Gastroesophageal sphincter (tissue), 4 donors: ENCODE measurements at places on chromosomes 1 and 21.

DNA sequence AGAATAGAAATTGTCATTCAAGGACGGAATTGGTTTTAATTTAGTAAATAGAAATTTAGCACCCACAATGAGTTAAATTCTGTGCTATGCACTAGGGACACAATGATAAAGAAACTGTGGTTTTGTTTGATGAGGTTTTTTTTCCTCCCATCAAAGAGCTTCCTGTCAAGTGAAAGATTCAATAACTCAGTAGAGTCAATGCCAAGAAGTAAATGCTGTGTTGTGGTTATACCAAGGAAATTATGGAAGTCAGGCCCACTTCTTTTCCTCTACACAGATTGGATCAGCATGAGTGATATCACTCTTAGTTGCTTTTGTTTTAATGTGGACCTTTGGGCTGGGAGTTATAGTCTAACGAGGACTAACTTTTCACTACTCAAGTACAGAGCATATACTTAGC is 1269.6 kb upstream of the ADGRL2 start:
- ATAC-seq, result no peak
- no peaks in the 10 kb centered on the region for H3K27me3 ChIP-seq
- H3K4me1 ChIP-seq, result no peaks in the 10 kb centered on the region
- no peak overlapping the region for H3K27ac ChIP-seq
- H3K36me3 ChIP-seq, result no peaks in the 10 kb centered on the region

DNA sequence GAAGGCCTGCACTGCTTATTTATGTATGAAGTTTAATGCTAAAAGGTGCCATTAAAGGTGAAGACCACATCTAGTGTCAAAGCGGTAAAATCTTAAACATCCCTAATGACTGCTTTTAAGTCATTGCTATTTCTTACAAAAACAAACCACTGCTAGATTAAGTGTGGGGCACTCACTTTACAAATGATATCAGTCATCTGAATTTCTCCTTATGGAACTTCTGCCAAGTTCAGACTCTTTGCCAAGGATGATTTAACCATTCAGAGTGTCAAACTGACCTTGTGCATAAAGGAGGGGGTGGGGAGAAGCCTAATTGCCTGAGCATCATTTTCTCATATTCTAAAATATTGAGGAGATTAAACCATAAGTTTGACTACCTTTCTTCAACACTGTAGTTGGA is 271.5 kb downstream of the TGFB2 start:
- H3K36me3 ChIP-seq, result no peaks in the 10 kb centered on the region
- H3K4me1 ChIP-seq, result no peaks in the 10 kb centered on the region
- H3K27ac ChIP-seq, result no peak overlapping the region
- no peak for ATAC-seq
- H3K27me3 ChIP-seq, result no peaks in the 10 kb centered on the region

- H3K27ac ChIP-seq, result no peak overlapping the region
- H3K4me3 ChIP-seq, result no peak overlapping the region
- no peaks in the 10 kb centered on the region for H3K36me3 ChIP-seq
Measured at GRCh38 chr1:109944541-109944940, 33.9 kb downstream of the CSF1 start.

GRCh38 chr1:206992790-206993189 is 22.5 kb upstream of the FCAMR start:
- H3K27ac ChIP-seq, result no peak overlapping the region
- ATAC-seq, result no peak
- no peaks in the 10 kb centered on the region for H3K4me1 ChIP-seq
- peaks cover 12% of the 10 kb centered on the region for H3K27me3 ChIP-seq
- no peak overlapping the region for H3K4me3 ChIP-seq

DNA sequence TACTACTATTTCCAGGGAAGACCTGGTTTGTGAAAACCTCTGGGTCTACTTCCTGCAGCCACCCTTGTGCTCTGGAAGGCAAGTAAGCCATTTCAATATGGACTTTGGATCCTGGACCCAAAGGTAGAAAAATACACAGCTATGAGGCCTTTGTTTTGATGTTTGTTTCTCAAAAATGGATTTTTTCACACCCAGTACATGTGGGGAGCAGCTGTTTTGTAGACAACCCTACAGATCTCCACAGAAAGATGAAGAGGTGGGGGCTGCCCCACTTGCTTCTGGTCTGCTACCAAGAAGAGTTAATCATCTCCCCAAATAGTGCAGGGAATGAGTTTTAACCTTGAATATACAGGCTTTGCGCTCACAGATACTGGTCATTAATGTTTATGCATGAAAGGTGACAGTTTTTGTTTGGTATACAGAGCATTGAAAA is 29.2 kb downstream of the ZNF281 start:
- H3K36me3 ChIP-seq, result no peaks in the 10 kb centered on the region
- no peaks in the 10 kb centered on the region for H3K4me1 ChIP-seq
- no peak overlapping the region for H3K27ac ChIP-seq
- ATAC-seq, result no peak
- H3K4me3 ChIP-seq, result no peak overlapping the region

DNA sequence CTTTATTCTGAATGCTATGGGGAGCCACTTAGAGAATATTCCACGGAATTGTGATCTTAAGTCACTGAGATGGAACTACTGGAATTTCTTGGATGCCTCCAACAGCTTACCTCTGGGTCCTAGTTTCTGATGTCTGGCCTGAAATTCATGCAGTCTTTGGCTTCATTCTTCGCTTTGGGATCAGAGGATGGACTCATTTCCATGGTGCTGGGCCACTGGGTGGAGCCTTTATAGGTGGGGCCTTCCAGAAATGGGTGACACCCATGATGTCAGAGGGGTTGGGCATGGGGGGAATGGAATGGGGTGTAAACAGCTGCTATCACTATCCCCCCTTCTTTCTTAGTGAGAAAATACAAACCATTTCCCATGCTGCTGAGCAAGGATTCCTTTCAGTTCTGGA is 73.7 kb upstream of the FGGY start:
- no peaks in the 10 kb centered on the region for H3K27me3 ChIP-seq
- H3K36me3 ChIP-seq, result no peaks in the 10 kb centered on the region
- H3K4me3 ChIP-seq, result no peak overlapping the region
- H3K27ac ChIP-seq, result no peak overlapping the region

- no peaks in the 10 kb centered on the region for H3K27me3 ChIP-seq
- H3K27ac ChIP-seq, result no peak overlapping the region
- H3K4me1 ChIP-seq, result no peaks in the 10 kb centered on the region
Measured at GRCh38 chr1:100979631-100980030, 46.0 kb downstream of the DPH5 start.

DNA sequence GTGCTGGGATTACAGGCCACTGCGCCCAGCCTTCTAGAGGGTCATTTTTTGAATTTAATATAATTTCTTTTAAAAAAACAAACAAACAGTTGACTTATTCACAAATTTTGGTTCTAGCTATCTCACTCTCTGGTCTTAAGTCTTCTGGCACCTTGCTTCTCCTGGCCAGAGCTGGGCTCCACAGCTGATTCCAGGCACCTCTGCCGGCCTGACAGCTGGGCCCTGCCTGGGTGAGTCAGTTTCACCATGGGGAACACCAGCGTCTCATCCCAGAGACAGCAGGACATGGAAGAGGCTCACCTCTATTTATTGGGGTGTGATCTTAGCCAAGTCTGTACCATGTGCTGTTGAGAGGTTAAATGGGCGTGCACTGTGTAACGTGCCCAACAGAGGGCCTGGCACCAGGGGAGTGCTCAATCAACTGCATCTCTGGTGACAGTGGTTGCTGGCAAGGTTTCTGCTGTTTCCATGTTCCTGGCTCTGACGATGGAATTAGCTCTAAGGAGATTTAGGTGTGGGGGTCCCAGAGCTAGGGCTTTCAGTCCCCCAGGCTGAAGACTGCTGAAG is 956 bp downstream of the CPLANE2 start:
- peak; percentile 11 for ATAC-seq
- H3K27ac ChIP-seq, result peak overlapping the region; percentile 91
- peaks cover 23% of the 10 kb centered on the region for H3K4me1 ChIP-seq
- H3K27me3 ChIP-seq, result no peaks in the 10 kb centered on the region
- H3K36me3 ChIP-seq, result peaks cover 21% of the 10 kb centered on the region
- peak overlapping the region; percentile 37 for H3K4me3 ChIP-seq

DNA sequence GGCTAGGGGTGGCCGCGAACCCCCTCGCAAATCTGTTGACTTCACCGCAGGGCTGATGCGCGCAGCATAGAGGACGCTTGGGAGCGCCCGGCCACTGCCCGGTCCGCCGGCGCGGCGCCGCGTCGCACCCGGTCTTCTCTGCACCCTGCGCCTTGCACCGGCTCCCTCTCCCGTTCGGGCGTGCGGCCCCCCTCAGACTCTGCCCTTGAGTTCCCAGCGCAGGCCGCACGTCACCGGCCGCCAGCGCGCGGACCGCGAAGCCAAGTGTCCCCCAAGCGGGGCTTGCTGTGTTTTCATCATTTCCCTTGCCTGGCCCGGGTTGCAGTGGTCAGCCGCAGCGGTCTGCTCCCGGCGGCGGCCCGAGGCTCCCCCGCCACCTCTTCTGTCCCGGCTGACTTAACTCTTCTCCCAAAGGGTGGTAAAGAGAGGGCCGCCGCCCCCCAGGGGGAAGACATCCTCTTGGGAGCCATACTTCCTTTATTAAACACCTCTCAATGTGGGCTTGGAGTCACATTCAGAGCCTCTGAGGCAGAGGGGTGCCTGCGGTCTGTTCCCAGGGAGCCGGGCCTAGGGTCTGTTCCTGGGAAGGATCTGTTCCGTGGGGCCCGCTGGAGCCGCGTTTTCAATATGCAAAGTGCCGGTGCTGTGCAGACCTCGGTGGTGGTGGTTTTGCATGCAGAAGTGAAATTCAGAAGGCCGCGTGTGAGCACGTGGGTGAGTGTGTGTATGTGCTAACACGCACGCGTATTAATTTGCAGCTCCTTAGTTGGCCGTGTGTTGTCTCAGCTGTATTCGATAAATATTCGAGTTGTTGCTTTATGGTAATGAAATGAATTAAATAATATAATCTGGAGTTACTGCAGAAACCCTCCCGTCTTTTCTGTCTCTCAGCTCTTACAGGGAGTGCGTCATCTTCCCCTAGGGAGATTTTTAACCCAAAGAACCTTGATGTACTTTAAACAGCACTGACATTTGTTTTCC is 17.6 kb downstream of the PBX1 start:
- peak overlapping the region; percentile 48 for H3K4me3 ChIP-seq
- no peaks in the 10 kb centered on the region for H3K27me3 ChIP-seq
- H3K27ac ChIP-seq, result peak overlapping the region; percentile 86
- H3K4me1 ChIP-seq, result peaks cover 18% of the 10 kb centered on the region
- ATAC-seq, result peak; percentile 56

- no peaks in the 10 kb centered on the region for H3K4me1 ChIP-seq
- no peaks in the 10 kb centered on the region for H3K36me3 ChIP-seq
- no peak overlapping the region for H3K27ac ChIP-seq
- H3K27me3 ChIP-seq, result no peaks in the 10 kb centered on the region
- H3K4me3 ChIP-seq, result no peak overlapping the region
Measured at GRCh38 chr1:48080331-48081255, 83.4 kb upstream of the TRABD2B start.

DNA sequence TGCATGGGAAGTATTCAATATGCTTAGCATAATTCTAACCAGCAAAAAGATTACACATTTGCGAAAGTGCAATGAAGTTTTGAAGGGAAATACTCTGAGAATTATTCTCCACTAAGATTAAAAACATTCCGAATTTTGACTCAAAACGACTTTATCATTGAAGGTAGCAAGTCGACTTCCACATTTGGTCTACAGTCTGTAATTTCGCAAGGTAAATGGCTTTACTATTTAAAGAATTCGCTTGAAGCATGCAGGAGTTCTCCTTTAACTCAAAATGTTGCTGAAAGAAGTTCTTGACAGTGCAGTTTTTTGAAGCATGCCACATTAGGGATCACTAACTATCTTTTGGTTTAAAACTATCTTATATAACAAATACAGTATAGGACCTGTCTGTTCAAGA is 161.0 kb upstream of the HP1BP3 start:
- no peak for ATAC-seq
- H3K4me1 ChIP-seq, result no peaks in the 10 kb centered on the region
- H3K27ac ChIP-seq, result no peak overlapping the region
- H3K36me3 ChIP-seq, result peaks cover 12% of the 10 kb centered on the region
- no peaks in the 10 kb centered on the region for H3K27me3 ChIP-seq

GRCh38 chr21:39314143-39315027 is 953 bp upstream of the BRWD1 start:
- H3K4me3 ChIP-seq, result peak overlapping the region; percentile 89
- H3K4me1 ChIP-seq, result peaks cover 17% of the 10 kb centered on the region
- peaks cover 7% of the 10 kb centered on the region for H3K36me3 ChIP-seq
- H3K27ac ChIP-seq, result peak overlapping the region; percentile 99
- no peaks in the 10 kb centered on the region for H3K27me3 ChIP-seq
- ATAC-seq, result peak; percentile 12

GRCh38 chr1:200139661-200140250 is 112.2 kb downstream of the NR5A2 start:
- H3K4me3 ChIP-seq, result no peak overlapping the region
- H3K27me3 ChIP-seq, result no peaks in the 10 kb centered on the region
- H3K27ac ChIP-seq, result no peak overlapping the region

DNA sequence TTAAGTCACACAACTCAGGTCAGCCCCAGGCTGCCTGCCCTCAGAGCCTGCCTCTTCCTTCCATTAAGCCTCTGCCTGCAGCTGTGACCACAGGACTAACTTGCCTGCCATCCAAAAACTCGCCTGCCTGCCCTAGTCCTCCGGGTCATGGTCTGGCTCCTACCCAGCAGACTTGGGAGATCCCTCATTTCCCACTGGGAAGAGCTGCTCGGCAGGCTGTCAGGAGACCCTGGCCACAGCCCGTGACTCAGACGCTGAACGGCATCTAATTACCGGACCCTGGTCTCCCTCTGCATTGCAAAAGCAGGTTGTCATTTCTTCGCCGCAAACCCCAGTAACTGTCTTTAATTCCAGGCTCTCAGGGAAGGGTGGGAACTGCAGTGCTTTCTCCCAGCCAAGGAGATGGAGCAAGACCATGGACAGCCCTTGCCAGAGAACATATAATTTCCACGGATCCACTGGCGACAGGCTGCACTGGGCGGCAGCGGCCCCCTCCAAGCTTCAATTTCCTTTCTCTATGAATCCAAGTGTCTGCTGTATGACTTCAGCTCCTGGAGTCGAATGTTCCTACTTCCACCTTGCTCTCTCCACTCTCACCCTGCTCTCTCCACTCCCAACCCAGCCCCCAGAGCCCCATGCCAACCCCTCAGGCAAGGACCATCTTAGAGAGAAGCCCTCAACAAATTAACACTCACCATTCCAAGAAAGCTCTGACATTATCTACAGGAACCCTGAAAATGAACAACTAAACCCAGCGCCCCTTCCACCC is 20.4 kb downstream of the OLFML2B start:
- peak; percentile 80 for ATAC-seq
- peak overlapping the region; percentile 19 for H3K4me3 ChIP-seq
- peaks cover 3% of the 10 kb centered on the region for H3K27me3 ChIP-seq
- peaks cover 3% of the 10 kb centered on the region for H3K36me3 ChIP-seq

DNA sequence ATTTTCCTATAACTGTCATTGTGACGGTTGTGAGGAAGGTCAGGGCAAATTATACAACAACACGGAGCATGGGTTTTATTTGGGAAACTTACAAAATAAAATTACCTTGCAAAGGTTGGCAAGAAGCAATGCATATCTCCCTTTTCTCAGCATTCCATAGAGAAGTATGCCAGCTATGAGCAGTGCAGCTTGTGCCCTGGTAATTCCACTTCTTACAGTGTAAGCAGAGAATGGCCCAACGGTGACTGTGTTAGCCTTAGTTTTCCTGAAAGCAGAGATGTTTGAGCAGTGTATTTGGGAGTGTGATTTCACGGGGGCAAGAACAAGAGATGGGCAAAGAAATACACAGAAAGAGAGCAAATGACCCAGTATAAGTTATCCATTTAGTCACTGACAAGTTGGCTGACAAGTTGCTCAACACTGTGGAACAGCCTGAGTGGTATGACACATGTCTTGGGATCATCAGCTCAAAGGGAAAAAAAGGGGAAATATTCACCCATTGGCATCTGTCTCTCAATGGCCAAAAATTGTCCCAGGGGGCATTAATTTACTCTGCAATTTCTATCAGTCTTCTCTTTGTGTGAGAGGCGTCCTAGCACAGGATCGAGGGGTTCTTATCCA is 210.9 kb upstream of the NRIP1 start:
- ATAC-seq, result no peak
- no peaks in the 10 kb centered on the region for H3K27me3 ChIP-seq
- H3K4me1 ChIP-seq, result no peaks in the 10 kb centered on the region

GRCh38 chr1:225844236-225845061 is 34.5 kb downstream of the EPHX1 start:
- no peaks in the 10 kb centered on the region for H3K36me3 ChIP-seq
- no peak for ATAC-seq
- peak overlapping the region; percentile 59 for H3K27ac ChIP-seq
